ENCODE measurements at places on chromosomes 2 and 18.

- no peak for DNase-seq
Observed at GRCh38 chr2:68645523-68645922, 2.1 kb downstream of the PROKR1 start.

DNA sequence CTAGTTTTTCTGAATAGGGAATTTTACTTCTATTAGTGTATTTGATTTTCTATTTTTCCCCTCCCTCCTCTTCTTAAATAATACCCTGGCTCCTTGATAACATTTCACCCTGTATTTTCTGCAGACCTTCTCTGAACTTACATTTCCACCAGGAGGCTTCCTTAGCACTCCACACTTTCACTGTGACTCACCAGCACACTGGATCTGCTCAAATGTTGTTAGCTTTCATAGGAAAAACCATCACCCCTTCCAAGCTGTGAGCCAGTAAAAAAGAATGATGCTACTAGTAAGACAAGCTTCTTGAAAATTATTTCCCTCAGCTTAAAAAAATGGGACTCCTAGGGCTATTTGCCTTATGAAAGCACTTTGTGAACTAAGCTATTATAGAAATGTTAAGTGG is 16.1 kb downstream of the SUPT7L start:
- no peak for DNase-seq

DNA sequence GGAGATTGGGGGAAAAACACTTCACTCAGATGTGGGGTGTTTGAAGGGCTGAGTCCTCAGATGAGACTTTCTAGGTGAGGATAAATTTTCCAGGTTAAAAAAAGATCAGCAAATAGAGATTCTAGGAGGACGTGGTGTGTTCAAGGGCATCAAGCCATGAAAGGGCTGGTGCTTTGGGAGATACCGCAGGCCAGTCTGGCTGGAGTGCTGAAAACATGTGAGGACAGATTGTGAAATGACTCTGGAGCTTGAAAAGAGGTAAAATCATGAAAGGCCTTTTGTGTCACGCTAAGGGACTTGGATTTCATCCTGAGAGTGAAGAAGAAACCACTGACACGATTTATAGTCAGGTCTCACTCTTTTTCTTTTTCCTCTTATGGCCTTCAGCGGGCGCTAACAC is 320.5 kb downstream of the DPP10 start:
- no peak for DNase-seq

DNA sequence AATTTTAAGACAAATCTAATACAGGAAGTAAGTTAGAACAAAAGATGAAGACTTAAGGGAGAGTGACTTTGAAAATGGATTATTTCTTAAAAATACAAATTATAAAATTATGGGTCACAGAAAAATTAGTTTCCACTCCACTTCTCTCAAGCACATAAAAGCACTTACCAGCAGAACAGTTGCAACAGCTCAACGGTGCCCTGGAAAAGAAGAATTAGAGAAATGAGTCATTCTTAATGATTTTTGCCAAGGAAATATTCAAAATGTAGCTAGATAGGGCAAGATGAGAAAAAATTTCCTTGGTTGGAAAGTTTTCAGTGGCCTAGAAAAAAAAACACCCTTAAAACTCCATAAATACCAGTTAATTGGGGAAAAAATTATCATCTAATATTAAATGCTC is 2185.6 kb upstream of the CELF4 start:
- no peak for DNase-seq

GRCh38 chr18:34938090-34938489 is 103.1 kb upstream of the MAPRE2 start:
- DNase-seq = no peak

DNA sequence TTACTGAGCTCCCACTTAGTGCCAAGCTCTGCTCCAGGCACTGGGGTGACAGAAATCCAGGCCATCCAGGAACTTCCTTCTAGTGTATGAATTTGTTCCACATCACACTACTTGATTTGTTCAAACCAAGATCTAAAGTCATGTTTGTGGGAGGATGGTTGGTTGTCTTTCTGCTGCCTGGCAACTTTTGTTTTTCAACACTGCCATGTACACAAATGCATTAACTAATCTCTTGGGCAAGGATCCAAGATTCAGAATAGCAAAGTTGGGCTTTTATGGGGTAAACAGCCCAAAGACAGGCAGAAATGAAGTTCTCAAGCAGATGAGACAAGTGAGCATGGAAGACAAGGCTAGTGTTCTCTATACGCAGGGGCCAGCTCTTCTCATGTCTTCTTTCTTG is 53.4 kb upstream of the PROKR1 start:
- DNase-seq = no peak
